ENCODE measurements at places on chromosomes 2 and 18.
A peak's percentile ranks its signal among the peaks of the same experiment; 100 is the strongest.

GRCh38 chr2:105781274-105781978 is 36.7 kb downstream of the NCK2 start:
- DNase-seq: no peak

- no peak for DNase-seq
Observed at GRCh38 chr2:187847245-187848208, 293.3 kb upstream of the TFPI start.

GRCh38 chr2:138060301-138060635 is 96.0 kb downstream of the HNMT start:
- no peak for DNase-seq

DNA sequence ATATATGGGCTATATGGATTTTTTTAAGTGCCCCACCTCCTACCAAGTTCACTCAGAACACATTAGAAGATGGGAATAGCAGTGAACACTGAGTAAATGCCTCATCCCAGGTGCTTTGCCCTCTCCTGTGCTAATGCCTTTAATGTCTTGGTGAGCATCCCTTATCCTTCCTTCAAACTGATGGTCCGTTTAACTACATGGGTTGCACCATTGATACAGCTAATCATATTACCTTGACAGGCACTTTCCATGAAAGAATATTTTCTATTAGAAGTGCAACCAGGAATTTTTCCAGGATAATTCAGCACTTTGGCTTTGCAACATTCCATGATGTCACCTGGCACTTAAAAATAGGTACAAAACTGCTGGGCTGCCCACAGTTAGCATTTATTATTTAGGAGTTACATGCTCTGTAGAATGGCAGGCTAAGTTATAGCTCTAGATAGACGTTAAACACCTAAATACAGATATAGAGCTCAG is 74.0 kb downstream of the WDPCP start:
- no peak for DNase-seq

DNA sequence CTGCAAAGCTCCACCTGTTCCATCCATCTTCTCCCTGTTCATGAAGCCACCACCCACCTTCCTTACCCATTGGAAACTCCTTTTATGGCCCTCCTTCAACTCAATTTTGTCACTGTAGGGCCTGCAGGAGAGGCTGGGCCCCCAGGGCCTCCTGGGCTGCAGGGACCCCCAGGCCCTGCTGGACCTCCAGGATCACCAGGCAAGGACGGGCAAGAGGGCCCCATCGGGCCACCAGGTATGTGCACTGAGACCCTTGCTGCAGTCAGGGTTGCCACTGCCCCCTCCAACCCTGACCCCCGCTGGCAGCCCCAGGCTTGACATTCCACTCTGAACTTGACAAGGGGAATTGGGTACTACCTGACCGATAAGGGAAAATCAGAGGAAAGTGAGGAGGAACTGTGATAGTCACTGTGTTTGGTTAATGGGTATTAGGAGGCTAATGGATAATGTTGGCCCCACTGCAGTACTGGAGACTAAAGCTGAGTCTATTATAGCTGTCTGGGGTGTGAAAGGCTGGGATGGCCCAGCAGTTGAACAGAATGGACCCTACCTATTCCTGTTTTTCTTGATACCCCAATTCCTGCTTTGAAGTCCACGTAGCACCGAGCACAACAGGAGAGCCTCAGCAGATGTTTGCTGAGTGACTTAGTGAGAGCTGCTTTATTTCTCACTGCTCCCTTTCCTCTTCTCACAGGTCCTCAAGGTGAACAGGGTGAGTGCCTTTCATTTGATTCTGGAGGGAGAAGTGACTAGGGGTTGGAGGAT is 2.1 kb upstream of the KHK start:
- no peak for DNase-seq

GRCh38 chr18:666177-666576 is 8.7 kb downstream of the TYMS start:
- no peak for DNase-seq

GRCh38 chr18:43877616-43878321 is 600.5 kb upstream of the SYT4 start:
- DNase-seq: peak; percentile 58

DNA sequence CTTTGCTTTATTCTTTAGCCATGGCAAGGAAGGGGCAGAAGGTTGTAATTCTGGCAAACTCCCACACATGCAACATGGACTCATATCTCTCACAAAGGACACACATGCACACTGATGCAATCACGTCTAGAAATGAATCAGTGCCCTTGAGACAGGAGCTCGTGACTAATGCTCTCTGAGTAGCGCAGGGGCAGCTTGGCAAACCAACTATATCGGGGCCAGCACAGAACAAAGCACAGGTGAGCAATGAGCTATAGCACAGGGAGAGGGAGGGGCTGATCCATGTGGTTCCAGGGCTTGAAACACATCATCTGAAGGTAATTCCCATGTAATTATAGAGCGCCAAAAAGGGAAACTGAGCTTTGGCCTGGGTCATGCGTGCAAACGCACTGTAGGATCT is 165.2 kb upstream of the KLF7 start:
- no peak for DNase-seq

DNA sequence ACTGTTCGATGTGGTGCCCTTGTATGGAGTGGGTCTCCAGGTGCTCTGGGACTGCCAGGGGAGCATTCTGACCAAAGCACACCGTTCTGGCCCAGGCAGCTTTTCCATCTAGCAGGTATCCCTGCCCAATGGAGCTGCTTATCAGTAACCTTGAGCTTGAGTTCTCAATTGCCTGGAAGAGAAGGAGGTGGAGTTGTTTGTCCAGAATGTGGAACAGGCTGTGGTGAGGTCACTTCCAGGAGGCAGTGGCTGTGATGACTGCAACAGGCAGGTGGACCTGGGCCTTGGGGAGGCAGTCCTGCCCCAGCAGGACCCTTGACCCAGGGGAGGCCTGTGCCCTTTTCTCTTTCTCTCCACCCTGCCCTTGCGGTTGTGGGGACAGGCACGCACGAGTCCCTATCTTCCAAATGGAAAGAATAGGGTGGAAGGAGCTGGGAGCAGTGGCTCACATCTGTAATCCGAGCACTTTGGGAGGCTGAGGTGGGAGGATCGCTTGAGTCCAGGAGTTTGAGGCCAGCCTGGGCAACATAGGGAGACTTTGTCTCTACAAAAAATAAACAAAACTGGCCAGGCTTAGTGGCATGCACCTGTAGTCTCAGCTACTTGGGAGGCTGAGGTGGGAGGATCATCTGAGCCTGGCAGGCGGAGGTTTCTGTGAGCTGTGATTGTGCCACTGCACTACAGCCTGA is 66.2 kb upstream of the MCFD2 start:
- no peak for DNase-seq

DNA sequence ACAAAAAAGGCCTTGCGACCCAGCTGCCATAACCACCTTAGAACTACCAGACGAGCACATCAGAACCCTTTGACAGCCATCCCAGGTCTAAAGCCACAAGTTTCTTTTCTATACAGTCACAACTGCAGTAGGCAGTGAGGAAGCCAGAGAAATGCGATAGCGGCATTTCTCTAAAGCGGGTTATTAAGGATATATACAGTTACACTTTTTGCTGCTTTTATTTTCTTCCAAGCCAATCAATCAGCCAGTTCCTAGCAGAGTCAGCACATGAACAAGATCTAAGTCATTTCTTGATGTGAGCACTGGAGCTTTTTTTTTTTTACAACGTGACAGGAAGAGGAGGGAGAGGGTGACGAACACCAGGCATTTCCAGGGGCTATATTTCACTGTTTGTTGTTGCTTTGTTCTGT is 48.8 kb downstream of the FEZ2 start:
- DNase-seq: no peak

GRCh38 chr2:46066601-46067000 is 230.6 kb upstream of the EPAS1 start:
- DNase-seq: no peak

- DNase-seq: no peak
Observed at GRCh38 chr2:240125742-240126141, 10.4 kb downstream of the COPS9 start.

DNA sequence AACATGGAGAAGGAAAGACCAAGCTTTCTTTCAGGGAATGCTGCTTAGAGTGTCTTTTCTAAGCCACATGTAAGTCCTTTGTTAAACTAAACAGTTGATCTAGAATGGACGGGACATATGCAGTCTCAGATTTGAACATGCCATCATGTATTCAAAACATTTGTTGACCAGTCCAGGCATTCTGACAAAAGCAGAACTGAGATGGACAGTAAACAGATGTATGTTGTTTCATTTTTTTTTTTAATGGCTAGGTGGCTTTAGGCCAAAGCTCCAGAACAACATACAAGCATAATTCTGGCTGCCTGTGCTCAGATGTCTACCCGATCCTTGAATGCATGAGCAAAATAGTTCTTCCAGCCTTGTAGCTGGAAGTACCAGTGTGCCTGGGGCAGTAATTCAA is 1211.4 kb upstream of the FAM98A start:
- no peak for DNase-seq

DNA sequence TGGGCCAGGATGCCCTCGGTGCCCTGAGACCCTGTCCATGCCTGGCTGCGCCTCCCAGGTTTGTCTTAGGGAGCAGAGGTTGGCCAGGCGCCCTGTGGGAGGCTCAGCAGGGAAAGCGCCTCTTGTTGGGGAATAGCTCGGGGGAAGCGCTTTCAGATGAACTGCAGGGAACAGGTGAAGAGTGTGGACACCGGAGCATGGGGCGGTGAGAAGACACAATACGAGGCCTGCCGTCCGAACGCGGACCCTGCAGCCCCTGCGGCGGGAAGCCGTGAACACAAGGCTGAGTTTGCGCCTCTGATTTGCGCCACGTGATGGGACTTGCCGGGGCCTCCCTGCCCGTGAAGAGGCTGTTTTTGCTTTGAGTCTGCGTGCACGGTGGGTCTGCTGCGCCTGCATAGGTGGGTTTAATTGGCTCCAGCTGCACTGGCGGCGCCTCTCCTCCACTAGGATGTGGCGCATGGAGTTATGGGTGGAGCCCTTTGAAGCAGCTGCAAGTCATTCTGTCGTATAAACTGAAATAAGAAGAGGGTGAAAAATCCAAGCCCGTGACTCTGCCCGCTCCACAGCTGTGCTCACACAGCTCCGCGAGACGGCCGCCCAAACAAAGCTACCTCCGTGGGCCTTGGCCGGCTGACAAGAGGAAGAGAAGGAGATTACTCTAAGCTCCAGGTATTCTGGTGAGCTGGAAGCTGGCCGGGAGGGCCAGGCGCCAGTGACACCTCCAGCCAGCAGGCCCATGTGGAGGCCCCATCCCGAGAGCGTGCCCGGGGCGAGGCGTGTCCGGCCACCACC is 103.5 kb upstream of the CTDP1 start:
- DNase-seq: peak; percentile 63

DNA sequence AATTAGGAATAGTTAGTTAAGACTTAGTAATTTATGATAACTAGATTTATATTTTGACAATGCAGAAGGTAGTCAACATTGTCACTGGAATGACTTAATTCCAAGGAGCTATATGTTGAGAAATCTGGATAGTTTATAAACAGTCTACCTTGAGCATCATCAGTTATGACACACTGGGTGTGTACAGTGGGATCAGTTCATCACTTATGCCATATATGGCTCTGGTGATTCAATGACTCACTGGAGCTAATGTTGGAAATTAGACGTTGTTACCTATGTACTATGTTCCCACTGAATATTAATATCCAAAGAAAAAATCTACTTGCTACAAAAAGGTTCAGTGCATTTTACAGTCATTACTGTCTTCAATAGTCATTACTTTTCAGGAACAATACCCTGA is 34.0 kb upstream of the ITPRID2 start:
- no peak for DNase-seq

DNA sequence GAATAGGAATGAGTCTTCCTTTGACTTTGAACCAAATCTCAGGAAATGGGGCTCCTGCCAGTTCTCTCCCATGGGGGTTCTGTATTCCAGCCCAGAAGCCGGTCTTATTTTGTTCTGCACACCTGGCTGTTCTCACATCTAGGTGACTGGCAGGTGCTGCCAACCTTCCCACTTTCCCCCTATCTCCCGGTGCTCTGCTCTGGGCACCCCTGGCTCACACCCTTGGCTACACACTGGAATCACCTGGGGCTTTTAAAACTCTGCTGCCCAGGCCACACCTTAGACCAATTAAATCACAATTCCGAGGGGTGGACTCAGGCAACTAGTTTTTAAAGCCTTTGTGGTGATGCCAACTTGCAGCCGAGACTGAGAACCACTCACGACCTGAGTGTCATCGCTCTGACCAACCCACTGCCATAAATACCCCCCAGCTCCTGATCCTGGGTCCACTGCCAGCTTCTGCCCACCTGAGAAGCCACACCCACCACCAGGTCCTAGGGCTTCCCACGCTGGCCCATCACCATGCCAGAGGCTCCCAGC is 69.2 kb downstream of the KCNF1 start:
- DNase-seq: no peak

- DNase-seq: no peak
Observed at GRCh38 chr2:195044801-195045200, 612.2 kb upstream of the SLC39A10 start.

- DNase-seq: no peak
Observed at GRCh38 chr18:46097431-46097800, 680 bp downstream of the ATP5F1A start.

DNA sequence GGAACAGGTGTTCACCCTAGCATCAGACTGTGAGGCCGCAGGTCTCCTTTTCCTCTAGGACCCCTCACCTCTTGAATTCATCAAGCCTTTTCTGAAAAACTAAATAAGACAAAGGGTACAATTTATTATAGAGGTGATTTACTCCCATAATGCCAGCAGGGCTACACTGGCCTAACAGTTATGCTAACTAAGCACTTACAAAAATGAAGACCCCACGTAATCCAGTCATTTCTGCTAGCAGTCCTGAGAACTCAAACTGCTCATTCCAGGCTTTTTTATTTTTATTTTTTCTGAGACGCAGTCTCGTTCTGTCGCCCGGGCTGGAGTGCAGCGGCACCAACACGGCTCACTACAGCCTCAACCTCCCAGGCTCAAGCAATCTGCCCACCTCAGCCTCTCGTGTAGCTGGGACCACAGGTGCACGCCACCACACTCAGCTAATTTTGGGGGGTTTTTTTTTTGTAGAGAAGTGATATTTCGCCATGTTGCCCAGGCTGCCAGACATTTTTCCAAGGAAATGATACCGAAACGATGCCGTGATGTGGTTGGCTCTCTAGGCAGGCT is 14.2 kb downstream of the CAPG start:
- no peak for DNase-seq

DNA sequence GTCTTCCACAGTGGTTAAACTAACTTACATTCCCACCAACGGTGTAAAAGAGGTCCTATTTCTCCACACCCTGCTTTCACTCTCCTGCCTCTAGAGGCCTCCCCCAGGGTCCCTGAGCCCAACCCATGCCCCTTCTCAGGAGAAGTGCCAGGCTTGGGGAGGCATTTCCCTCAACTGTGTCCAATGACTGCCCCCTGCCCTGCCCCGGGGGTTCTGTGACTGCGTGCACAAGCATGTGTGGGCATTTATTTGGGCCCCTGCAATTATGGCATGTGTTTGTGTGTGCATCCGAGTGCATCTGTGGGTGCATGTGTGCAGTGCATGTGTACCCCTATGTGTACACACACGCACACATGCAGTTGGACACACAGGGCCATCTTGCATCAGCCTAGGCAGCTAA is 57.3 kb downstream of the INHBB start:
- no peak for DNase-seq

DNA sequence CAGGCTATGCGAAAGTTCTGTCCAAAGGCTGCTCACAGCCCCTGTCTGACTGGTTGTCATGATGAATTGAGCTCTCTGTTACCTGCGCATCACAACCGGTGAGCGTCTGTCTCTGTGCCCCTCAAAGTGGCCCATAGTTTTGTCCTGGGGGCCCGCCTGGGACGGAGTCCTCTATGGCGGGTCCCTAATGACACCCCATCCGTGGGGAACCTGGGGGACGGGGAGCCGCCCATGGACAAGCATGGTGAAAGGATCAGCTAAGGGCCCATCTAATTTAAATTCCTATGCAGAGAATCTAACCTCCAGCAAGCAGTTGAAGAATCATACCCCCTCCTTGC is 473 bp downstream of the ELMOD3 start:
- no peak for DNase-seq

GRCh38 chr2:241837197-241837965 is 21.3 kb downstream of the PDCD1 start:
- DNase-seq: no peak
